ENCODE measurements at places on chromosomes 2 and 18. TPM values are rescaled to one million over a fixed set of nuclear protein-coding genes. Genes with fewer than 3 reads are reported as not detected.

PTCD3 gene
- 175 TPM for total RNA-seq

AKAIN1 gene
- total RNA-seq: not detected

EHBP1 gene
- total RNA-seq: 31.0 TPM

M1AP gene
- total RNA-seq: not detected

TDRD15 gene
- not detected for total RNA-seq

FOXD4L1 gene
- total RNA-seq: not detected

PLCL1 gene
- total RNA-seq: not detected

DNA sequence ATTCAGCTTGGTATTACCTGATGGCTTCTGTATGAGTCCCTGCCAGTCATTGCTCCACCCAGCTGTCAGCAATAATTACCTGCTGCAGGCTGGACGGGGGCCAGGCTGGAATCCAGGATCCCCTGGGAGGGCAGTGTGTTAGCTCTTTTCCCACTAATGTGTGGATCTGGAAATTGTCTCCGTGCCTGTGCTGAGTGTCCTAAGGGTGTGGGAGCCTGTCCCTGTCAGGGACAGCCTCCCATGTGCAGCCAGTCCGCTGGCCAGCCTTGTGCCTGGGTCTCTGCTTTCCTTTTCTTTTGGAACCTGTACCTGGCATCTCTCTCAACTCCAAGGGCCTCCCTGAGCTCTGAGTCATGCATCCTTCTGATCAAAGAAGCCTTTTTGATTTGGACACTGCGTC is 107.2 kb upstream of the SPRED2 start:
- peak; percentile 21 for DNase-seq

DNA sequence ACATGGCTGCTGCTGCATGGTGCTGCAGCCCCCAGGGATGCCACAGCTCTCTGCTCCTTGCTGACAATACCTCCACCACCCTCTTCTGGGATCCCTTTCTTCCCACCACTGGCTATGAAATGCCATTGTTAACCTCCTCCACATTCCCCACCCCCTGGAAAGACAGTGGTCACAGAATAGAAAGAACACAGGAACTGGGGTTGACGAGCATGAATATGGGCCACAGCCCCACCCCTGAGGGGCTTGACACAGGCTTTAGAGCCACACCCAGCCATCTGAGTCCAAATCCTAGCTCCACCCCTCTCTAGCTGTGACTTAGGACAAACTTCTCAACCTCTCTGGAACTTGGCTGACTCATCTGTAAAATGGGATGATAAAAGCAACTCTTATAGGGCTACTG is 47.3 kb downstream of the TMEM163 start:
- no peak for DNase-seq

GRCh38 chr2:40240070-40240469 is 211.8 kb downstream of the SLC8A1 start:
- DNase-seq: peak; percentile 30

DNA sequence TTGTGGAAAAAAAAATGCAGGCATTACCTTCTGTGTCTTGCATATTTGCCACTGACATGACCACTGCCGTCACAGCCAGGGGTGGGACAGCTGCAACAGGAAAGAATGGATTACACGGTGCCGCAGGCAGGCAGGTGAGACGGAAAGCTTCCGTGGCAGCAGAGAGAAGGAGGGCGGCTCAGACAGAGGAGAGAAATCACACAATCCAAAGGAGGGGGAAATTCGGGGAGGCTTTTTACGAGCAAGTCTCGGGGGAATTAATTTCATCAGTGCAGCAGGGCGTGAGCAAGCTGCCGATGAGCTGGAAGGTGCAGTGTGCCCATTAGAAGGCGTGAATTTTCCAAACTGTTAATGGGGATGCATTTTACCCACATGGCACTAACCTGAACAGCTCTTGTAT is 234.8 kb upstream of the PXDN start:
- DNase-seq: no peak

DNA sequence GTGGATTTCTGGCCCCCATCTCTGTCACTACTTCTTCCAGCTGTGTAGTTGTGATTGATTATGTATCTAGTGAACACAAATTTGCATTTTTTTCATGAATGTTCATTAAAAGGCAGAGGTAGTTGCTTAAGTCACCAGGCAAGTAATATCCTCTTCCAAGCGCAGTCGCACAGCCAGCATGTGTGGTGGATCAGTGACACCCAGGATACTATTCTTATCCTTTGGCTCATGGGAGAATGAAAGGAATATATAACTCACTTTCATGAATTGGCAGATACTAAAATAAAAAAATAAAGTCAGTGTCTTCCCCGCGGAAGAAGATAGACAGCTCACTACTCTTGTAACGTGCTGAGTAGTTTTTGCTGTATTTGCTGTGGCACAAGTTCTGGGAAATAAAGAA is 387.8 kb downstream of the CDH7 start:
- DNase-seq: no peak

DNA sequence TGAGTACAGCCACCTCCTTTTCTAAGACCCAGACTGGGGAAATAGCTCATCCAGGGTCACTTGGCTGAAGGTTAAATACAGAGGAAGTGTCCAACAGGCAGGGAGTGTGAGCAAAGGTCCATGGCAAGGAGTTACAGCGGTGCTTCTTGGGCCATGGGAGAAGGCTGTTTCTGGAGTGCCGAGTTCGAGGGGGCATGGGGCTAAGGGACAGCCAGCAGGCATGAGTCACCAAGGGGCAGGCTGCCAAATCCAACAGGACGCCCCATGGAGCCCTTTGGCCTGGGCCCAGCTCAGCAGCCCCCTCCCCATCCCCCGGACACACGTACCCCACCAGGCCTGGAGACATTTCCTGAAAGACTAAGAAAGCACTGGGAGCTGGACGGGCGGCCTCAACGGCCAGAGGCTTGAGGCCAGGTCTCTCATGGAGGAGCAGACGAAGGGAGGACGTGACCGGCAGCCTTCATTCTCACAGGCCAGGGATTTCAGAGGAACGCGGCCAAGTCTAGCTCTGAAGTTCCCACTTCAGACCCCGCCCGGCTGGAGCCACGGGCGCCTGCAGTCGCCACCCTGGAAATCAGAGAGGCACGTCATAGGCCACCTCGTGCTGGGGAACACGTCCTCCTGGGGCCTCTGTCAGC is 160.4 kb downstream of the SMAD7 start:
- DNase-seq: no peak

GRCh38 chr2:173350383-173350782 is 4.3 kb upstream of the CDCA7 start:
- DNase-seq: no peak

- DNase-seq: no peak
Observed at GRCh38 chr2:181959508-181959907, 26.1 kb upstream of the PPP1R1C start.

DNA sequence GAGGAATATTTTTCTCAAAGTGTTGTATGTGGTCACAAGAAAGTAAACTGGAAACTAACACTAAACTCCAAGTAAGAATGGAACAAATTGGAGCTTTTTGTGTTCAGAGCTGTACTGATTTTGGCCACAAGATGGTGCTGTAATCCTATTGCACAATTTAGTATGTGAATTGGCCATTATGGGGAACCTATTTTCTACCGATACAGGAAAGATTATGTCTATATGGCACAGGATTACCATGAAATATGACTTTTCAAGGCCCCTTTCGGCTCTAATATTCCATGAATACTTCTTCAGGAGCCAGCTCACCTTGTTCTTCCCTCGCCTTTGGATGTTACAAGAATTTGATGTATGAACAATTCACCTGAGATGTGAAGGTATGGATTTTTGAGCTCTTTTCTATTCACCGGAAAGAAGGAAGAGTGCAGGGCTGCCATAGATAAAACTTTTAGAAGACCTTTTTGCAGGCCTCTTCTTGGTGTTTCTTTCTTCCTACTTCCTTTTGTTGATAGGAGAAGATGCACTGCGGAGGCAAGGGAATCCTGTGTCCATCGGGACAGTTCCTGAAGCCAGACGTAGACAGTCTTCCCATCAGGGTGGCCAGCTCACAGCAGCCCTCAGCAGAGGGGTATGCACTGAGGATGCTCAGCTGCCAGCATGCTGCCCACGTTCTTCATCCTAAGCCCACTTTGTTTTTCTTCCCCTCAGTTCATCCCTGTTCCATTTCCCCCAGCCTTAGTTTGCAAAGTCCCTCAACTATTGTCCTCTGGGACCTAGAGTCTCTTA is 13.3 kb downstream of the MRPL44 start:
- DNase-seq: peak; percentile 74

- no peak for DNase-seq
Observed at GRCh38 chr2:61720911-61721310, 132.9 kb downstream of the FAM161A start.

DNA sequence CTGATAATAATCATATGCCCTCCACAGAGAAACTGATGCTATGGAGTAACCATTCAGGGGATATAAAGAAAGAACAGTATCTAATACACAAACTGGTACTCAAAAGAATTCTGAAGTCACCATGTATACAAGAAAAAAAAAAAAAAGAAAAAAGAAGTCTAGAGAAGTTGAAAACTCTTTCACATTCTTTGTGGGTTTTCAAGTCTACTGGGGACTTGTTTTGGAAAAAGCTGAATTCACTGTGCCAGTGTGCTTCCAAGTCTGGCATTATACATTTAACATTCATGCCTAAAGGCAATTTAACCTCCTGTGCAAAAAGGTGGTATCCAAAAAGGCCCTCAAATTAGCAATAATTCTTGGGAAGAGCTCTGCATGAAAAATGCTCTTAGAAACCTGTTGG is 94.8 kb upstream of the ITGB6 start:
- DNase-seq: no peak

GRCh38 chr18:805008-805754 is 6.9 kb downstream of the YES1 start:
- DNase-seq: no peak

GRCh38 chr18:79495591-79496071 is 99.9 kb downstream of the NFATC1 start:
- DNase-seq: no peak

DNA sequence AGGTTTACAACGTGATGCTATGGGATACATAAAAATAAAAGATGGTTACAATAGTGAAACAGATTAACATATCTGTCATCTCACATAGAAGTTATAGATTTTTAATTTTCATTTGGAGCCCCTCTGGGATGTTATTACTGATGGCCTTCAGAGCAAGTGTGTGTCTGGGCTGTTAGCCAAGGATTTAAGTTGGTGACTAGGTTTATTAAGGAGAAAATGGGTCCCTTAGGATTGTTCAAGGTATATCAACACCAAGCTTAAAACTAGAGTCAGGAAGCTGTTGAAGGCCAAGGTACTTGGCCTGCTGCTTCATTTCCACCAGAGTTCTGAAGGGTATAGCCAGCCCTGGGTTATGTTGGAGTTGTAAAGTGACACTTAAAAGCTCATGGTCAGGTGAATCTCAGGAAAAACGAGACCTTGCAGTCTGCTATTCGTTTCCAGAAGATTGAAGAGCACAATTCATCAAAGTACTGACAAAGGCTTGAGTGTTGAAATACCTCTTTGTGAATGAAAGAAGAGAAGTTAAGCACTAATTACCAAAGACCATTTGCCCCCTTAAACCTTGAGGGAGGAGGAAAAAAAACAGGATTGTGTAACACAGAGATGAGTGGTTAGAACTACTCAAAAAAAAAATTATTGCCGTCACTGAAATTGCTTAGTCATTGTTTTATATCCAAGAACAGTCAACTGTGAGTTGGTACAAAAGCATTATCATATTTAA is 48.4 kb downstream of the MAP2 start:
- DNase-seq: no peak

- DNase-seq: peak; percentile 47
Observed at GRCh38 chr18:75211953-75212750, 1.6 kb downstream of the TSHZ1 start.

DNA sequence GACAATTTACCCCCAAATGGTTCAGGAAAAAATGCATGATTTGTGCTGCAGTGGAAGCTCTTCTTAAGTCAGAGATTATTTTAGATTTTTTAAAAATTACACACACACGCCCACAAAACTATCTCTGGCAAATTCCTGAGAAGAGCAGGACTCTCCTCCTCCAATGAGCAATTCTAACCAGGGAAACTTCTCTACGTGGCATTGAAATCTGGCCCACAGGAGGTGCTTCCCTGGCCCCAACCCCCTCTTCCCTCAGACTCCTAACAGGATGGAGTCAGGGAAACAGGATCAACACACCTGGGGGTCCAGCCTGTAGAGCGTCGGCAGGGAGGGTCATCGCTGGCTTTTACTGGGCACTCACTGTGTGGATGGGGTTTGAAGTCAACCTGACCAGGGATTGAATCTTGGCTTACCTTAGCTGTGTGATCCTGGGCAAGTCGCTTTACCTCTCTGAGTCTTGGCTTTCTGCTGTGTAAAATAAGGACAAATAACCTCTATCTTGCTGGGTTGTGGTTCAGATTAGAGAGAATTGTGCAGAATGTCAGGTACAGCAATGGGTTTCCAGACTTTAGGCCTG is 65.4 kb upstream of the ASAP2 start:
- DNase-seq: no peak

DNA sequence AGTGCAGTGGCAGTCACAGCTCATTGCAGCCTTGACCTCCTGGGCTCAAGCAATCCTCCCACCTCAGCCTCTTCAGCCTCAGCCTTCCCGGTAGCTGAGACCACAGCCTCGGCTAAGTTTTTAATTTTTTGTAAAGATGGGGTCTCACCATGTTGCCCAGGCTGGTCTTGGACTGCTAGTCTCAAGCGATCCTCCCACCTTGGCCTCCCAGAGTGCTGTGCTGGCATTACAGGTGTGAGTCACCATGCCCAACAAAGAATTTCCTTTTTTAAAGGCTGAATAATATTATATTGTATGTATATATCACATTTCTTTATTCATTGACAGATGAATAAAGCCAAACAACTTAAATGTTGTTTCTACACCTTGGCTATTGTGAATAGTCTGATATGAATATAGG is 42.5 kb downstream of the MOB4 start:
- DNase-seq: no peak

GRCh38 chr2:202290970-202291369 is 25.4 kb downstream of the NOP58 start:
- no peak for DNase-seq

DNA sequence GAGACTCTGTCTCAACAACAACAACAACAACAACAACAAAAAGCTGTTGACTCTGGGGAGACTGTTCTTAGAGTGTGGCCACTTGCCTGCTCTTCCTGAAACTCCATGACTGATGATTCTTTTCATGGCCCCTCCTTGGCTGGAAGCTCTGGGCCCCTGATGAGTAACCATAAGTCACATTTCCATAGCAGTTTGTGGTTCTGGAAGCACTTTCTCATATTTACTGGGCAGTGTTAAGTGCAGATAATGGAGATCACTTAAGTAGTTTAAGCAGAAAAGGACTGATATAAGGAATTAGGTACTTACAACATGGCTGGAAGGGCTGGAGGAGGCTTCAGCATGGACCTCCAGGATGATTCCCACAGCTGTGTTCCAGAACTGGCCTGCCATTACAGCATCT is 147.3 kb upstream of the DLX2 start:
- no peak for DNase-seq
